T-helper 17 cell (primary cell): ENCODE measurements at places on chromosomes 4 and X. TPM values are rescaled to one million over a fixed set of nuclear protein-coding genes. Genes with fewer than 3 reads are reported as not detected.

The VEGFD gene
- not detected for total RNA-seq

The TCEAL2 gene
- total RNA-seq: not detected

The NWD2 gene
- not detected for total RNA-seq

The FGB gene
- total RNA-seq: not detected

The GPR34 gene
- 0.17 TPM for total RNA-seq

The FAT1 gene
- total RNA-seq: not detected

The COX7B2 gene
- total RNA-seq: not detected

The TRO gene
- 1.4 TPM for total RNA-seq
